ENCODE measurements at places on chromosomes 5 and 9. TPM values are rescaled to one million over a fixed set of nuclear protein-coding genes. Genes with fewer than 3 reads are reported as not detected.

DNA sequence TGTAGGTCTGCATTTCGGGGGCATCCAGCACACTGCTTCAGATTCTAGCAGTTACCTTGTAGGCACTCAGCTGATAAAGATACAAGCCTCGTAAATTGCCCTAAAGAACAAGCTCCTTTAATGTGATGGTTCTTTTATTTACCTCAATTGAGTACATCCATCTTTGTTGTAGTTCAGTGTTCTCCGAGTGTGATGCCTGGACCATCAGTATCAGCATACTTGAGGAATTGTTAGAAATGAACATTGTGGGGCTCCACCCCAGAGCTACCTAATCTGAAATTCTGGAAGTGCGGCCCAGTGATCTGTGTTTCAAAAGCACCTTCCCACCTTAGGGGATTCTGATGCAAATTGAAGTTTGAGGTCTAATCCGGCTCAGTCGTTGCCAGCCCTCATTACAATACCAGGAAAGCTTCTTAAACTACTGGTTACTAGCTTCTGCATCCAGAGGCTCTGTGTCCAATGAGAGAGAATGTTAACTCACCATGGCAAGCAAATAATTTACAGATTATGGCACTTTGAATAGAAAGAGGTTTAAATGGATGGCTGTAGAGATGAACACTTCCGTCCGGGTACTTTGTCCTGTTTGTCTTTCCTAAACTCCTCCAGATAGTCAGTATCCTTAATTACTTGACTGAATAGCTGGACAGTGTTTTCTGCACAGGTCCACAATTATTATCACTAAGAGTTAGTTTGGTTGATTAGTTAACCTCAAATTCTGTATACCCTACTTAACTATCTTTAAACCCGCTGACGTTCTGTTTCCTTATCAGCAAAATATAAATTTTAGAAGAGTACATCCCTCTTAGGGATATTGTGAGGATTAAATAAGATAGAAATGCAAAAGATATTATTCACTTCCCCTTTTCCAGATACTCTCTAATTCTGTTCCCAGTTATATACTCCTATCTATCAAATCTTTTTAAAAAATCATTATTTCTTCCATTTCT lies 47.9 kb downstream of the RAI14 start:
- DNase-seq: no peak

DNA sequence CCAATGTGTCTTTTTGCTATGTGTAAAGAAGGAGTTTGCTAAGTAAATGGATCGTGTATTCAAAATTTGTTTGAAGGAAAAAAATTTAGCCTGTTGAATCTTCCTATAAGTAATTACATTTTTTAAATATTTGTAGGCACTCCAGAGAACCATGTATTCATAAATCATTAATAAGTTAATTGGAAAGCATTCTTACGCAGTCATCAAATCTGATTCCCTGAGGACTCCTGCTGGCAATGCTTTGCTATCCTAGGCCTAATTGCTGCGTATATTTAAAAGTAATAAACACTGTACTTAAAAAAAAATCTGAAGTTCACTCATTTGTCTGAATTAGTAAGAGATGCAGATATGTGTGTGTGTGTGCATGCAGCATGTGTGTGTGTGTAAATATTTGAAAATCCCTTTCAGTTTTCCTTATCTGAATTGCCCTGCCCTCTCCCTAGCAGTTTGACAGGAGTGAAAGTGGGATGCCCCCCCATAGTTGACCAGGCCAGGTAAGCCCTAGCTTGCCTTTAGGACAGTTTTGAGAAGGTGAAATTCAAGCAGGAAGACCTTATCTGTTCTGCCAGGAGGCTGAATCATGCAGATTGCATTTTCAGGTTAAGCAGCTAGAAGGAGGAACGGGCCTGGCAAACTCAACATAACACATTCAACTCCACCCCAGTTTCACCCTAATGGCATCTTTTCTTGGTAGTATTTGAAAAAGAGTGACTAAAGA lies 81.2 kb upstream of the DNAH5 start:
- no peak for DNase-seq

DNA sequence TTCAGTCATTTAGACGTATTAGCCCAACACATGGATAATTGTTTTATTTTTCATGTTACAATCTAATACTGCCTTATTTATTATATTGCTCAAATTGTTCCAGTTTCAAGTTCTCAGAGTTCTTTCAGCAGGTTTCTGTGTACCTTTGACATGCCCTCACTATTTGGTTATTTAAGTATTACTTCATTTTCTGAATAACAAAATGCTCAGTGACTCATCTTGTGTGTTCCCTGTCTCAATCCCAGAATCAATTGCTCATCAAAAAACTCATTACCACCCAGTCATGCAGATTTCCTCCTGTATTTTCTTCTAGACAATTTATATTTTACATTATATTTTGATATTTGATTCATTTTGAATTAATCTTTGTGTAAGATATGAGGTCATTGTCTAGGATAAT lies 562.6 kb downstream of the ANXA1 start:
- DNase-seq: no peak

- no peak for DNase-seq
Measured at GRCh38 chr9:113538701-113539430, 75.3 kb downstream of the RGS3 start.

DNA sequence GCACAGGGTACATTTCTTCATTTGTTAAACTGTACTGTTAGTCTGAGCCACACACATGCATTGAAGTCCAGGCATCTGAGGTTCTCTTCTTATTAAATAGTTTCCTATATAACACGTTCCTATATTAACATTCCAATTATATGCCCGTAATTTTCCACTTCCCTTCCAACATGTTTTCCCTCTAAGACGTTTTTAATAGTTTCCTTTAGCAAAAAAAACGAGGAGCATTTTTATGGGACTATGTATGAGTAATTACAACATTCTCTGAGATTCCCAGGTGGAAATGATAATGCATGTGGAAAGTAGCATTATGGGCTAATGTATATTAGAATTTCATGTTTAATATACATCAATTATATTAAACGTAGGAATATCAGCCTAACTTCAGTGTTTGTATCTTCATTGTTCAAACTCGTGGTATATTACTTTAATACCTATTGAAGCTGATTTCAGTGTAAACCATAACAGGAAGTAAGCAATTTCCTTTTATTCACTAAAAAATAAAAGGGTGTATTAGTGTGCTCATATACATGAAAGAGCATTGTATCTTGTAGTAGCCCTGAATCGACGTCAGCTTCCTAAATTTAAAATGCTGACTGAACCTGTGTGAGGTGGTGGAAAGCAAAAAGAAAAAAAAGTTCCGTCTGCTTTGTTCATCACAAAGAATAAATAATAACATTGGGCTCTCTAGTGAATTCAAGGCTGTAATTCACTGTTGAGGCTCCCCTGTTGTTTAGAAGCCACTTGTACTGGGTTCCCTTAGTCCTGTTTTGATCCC lies 11.3 kb downstream of the SMARCA2 start:
- DNase-seq: peak; percentile 14

DNA sequence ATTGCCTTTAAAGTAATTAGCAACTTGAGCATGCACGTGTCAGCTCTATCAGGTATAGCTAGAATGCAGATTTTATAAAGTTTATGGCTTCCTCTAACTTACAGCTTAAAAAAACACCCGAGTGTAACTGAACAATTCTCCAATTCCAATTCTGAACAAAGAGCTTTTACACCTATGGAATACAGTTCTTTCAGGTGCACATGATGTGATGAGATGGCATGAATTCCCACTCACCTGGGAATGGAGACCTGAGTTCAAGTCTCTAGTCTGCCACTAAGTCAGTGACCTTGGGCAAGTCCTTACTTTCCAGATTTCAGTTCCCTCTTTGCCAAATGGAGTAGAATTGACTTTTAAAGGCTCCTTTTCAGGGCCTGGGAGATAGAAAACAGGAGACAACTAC lies 1.8 kb downstream of the ZFAND5 start:
- DNase-seq: peak; percentile 34

DNA sequence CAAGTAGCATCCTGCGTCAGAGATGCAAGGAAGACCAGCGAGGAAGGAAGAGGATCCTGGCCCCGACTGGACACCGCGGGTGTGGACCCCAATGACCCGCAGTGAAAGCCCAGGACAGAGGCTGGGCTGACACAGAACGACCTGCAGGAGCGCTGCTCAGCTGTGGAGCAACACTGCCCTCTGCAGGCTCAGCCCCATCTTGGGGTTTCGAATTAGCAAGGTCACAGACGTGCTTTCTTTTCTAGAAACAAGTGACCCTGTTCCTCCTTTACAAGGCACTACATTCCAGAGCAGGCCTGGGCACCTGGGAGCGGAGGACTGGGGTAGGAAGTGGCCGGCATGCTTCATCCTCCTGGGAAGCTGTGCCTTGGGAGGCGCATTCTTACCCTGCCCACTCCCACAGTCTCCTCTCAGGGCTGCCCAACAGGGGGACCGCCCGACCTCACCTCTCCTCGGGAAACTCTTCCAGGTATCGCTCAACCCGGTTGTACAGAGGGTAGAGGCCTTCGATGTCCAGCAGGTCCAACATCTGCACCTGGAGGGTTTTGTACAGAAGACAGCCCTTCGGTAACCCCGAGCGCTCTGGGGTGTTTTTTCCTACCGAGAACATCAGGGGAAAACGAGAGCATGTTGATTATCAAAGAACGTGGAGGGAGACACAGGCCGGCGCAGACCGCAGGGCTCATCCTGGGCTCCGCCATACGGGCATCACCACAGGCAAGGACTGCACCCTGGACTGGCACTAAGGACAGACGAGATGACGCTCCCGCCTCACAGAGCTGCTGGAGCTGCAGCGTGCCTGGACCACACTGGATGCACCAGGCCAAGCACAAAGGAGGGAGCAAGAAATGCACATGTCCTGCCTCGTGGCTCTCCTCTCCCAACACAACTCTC lies 35.0 kb downstream of the IPPK start:
- DNase-seq: peak; percentile 53

DNA sequence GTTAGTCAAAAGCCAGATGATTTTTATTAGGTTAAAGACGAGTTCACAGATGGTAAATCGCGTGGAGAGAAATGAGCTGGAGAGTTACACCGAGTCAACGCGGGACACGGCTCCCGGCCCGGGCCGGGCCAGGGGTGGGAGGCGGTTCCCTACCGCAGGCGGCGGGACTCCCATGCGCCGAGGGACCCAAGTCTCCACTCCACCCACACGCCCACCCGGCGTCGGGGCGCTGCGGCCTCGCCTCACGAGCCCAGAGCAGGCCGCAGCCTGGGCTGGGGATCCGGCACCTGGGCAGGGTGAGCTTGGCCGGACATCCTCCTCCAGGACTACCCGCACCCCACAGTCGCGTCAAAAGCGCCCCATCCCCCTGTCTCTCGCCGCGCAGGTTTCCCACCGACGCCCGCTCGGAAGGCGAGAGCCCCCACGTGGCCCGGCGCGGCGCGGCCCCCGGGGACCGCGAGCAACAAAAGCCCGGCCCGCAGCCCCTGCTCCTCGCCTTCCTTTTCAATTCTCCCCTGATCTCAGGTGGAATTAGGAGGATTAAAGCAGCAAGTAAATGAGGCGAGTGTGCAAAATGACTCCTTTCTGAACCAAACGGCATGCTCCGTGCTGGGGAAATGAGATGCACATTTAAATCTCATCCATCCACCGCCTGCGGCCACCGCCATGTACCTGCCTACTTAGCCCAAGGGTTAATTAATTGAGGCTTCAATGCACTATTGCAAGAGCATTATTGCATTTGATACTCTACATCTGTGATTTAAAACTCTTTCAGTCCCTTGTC lies 196.5 kb upstream of the TBCA start:
- DNase-seq: no peak

DNA sequence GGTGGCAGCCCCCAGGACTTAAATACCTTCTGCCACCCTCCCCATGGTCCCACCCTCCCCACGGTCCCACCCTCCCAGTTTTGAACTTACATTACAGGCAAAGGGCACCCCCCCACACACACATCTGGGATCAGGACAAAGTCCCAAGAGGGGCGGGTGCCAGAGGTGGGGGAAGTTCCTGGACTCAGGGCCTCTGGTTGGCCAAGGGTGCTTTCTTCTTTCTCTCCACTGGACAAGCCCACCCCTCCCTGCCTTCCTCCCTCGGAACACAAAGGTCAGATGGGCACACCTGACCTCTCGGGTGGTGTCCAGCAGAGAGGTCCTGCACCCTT lies 19.1 kb upstream of the RALGDS start:
- no peak for DNase-seq

DNA sequence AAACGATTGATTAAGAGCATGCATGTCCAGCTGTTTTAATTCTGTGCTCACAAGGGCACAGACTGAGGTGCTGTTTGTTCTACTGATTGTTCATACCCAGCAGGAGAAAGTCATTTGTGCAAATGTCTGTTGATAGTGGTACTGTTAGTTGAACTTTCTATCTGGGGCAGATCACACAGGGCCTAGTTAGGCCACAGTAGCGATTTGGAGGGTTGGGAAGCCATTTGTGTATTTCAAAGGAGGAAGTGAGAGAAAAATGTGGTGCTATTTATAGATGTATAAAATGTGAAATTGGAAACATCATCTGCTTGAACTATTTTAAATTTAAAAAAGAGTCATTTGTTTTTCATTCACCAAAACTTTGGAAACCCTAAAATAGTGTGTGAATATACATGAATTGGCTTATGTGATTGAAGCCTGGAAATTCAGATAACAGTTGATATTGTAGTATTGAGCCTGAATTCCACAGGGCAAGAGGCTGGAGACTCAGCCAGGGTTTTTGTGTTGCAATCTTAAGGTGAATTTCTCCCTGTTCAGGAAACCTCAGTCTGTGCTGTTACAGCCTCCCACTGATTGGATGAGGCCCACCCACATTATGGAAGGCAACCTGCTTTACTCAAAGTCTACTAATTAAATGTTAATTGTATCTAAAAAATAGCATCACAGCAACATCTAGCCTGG lies 162.0 kb upstream of the CDKN2B start:
- DNase-seq: no peak

GRCh38 chr9:82273121-82273520 lies 284.5 kb downstream of the SPATA31D1 start:
- DNase-seq: no peak

GRCh38 chr5:27312291-27312893 lies 274.0 kb upstream of the CDH9 start:
- DNase-seq: no peak

DNA sequence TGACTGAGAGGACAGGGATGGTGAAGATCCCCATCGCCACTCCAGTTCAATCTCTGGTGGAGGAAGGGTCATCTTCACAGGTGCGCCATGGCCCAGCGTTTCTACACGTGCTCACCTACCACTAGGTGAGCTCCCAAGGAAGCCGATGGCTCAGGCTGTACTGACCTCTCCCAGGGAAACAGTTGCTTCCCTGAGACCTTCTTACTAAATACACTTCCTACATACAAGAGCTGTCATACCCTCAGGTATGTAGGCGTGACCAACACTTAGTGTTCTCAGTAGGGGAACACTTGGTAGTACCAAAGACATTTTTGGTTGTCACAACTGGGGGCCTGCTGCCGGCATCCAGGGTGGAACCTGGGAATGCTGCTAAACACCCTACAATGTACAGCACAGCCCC lies 75.2 kb downstream of the TENT4A start:
- no peak for DNase-seq

The NDUFS6 gene
- 27.0 TPM for polyA plus RNA-seq

The CARTPT gene
- polyA plus RNA-seq: not detected

The ZNF618 gene
- polyA plus RNA-seq: 0.53 TPM

The ZNF622 gene
- 4.3 TPM for polyA plus RNA-seq

The CDH9 gene
- not detected for polyA plus RNA-seq

The DBH gene
- polyA plus RNA-seq: not detected

The STPG3 gene
- not detected for polyA plus RNA-seq

The SARDH gene
- polyA plus RNA-seq: not detected

The IFNA2 gene
- polyA plus RNA-seq: not detected

The MCIDAS gene
- polyA plus RNA-seq: not detected

The MYOT gene
- not detected for polyA plus RNA-seq
